Stimulated activated CD4-positive, alpha-beta T cell treated with anti-CD3 and anti-CD28 coated beads, Interleukin-1b, Interleukin-23, amount 100 ng/mL, for 1 hour (primary cell): ENCODE measurements at places on chromosomes 12 and 14.
A peak's percentile ranks its signal among the peaks of the same experiment; 100 is the strongest.

DNA sequence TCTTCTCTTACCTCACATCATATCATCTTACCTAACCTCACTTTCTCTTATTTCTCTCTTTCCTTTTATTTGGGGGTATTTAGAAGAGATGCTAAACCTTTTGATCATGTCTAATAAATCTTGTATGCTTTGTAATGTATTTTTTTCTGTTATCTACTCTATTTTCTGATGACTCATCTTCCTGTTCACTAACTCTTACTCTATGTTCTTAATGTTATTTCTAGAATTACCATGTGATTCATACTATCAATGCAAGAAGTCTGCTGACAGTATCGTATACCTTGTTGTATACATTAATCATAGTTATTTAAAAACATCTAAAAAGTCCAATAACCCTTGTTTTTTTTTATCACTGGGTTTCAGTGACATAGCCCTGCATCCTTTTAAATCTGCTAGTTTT is 62.3 kb downstream of the MGAT4C start:
- no peak for DNase-seq

- no peak for DNase-seq
Observed at GRCh38 chr12:6336079-6336888, 5.6 kb downstream of the TNFRSF1A start.

DNA sequence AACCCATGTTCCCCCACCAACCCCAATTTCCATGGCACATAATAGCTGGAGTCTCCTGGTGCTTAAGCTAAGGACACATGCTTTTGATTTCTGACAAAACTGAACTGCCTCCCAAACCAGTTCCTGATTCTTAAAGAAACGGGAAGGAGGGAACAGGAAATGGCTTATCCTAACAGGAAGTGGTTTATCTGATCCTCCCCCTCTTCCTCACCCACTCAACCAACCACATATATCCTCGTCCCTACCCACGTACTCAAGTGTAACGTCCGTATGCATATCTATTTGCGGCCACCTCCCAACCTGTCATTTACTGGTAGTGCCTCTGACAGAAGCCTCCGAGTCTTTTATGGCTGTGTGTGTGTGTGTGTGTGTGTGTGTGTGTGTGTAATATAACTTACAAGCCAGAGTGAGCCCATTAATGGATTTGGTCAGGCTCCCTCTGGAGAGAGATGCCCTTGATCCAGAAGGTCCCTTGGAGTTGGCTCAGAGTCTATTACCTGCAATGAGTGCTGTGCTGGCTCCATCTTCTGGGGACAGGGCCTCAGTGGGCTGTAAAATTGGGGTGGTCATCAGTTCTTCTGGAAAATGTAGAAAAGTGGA is 7.7 kb downstream of the DAZAP2 start:
- no peak for DNase-seq

DNA sequence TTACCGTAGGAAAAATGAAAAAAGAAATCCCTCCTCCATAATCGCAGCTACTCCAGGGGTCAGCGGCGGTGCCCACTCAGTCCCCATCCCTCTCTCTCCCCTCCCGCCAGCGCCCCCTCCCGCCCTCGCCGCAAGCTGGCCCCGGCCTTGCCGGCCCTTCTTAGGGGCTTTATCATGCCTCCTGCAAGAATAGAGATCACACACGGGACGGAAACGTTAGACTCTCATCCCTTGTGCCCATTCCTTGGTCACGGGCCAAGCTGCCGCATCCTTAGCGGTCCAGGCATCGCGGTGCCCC is 692 bp upstream of the COX14 start:
- DNase-seq, result no peak

GRCh38 chr12:57127726-57128518 is at the start of gene LRP1:
LRP1 (plus strand) TSS chr12:57128483; CDS start chr12:57128965, 482 bp downstream.
- peak; percentile 57 for DNase-seq

DNA sequence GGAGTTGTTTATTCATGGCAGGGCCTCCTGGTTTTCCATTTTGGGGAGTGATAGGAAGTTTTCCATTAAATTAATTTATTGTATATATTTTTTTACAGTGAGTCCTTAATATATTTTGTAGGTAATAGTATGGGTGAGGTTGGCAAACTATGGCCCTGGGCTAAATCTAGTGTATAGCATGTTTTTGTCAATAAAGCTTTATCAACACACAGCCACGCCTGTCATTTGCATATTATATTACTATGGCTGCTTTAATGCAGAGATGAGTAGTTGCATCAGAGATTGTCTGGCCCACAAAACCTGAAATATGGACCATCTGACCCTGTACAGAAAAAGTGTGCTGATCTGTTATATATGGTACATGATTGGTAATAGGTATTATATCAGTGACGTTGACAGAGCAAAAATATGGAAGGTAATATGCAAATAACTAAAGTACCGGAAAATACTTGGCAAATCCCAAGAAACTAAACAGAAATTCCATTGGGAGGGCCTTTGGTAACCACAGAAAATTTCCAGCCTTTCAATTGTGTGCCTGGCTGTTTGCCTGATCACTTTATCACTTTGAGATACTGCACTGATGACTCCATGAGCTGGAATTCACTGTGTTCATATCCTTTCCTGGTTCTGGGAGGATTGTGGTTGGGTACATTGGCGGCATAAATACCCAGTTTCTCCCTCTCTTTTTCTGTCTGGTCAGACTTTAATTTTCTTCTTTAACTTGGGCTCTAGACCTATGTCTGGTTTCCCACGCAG is 61.7 kb upstream of the RFLNA start:
- no peak for DNase-seq

DNA sequence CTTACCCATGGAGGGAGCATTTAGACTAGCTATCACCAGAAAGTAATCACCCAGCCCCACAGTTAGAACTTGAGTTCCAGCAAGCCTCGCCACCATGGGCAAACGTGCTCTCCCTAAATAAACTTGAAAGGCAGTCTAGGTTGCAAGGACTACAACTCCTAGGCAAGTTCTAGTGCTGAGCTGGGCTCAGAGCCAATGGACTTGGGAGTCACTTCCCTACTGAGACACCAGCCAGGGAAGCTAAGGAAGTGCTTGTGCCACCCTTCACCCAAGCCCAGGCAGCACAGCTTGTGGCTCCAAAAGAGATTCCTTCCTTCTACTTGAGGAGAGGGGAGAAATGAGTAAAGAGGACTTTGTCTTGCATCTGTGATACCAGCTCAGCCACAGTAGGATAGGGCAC is 57.9 kb downstream of the SLCO1A2 start:
- DNase-seq, result no peak

DNA sequence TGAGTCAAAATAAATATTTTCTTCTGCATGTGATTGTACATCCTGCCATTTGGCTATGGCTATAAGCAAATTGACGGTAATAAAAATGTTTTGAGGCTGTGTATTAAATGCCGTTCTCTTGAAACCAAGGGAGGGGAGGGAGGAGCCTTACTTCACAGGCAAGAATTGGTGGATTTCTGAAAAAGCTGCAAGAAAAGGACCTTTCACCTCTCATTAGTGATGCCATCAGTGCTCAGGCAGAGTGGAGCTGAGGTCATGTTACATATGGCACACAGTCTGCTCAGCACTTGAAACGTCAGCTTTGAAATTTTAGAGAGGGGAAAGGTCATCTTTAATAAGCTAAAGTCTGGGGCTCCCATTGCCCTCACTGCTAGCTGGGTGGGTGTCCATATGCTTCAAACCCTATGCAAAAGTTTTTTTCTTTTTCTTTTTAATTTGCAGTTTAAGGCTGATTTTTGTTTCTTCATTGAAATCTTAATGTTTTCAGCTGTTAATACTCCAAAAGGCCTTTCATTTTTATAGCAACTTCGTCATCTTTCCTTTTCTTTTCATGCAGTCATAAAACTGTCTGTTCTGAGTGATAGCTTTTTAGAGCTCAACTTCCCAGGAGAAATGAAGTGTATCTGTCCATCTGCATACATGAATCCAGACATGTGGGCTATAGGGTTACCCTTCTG is 9.8 kb upstream of the SIX1 start:
- no peak for DNase-seq

GRCh38 chr12:1309613-1310012 is 284.8 kb downstream of the FBXL14 start:
- no peak for DNase-seq

GRCh38 chr14:91367173-91368171 is 50.1 kb downstream of the CCDC88C start:
- DNase-seq, result no peak

DNA sequence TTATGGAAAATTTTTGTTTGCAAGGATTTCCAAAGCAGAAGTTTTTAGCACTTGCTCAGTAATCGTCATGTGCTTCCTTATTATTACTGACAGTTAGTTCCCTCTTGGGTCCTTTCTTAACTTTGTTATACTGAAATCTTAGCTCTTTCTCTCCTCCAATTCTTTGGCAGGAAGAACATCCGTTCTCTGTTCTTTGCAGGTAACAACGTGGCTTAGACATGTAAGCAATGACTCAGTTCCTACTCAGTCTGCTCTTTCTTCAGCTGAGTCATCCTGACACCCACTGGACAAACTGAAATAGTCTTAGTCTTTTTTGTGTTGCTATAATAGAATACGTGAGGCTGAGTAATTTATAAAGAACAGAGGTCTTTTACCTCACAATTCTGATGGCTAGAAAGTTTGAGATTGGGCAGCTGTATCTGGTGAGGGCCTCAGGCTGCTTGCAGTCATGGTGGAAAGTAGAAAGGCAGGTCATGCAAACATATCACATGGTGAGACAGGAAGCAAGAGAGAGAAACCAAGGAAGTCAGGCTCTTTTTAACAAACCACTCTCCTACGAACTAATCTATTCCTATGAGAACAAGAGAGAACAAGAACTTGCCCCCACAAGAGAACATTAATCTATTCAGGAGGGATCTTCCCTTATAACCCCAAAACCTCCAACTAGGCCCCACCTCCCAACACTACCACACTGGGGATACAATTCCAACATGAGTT is 49.2 kb downstream of the TESPA1 start:
- DNase-seq, result no peak

DNA sequence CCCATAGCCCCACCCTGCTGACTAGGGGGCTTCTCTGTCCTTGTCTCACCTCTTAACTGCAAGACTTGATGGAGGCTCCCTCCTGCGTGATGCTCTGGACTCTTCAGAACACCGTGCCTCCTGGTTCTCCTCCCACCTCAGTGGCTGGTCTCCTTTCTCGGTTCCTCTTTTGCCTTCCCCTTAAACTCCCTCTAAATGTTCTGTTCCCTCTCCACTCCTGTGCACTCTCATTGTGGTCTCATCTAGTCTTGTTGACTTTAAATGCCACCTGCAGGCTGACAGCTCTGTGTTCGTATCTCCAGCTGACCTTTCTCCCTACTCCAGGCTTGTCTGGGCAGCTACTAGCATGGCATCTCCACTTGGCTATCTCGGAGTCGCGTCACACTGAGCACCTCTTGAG is 28.3 kb downstream of the DYNC1H1 start:
- DNase-seq, result no peak

DNA sequence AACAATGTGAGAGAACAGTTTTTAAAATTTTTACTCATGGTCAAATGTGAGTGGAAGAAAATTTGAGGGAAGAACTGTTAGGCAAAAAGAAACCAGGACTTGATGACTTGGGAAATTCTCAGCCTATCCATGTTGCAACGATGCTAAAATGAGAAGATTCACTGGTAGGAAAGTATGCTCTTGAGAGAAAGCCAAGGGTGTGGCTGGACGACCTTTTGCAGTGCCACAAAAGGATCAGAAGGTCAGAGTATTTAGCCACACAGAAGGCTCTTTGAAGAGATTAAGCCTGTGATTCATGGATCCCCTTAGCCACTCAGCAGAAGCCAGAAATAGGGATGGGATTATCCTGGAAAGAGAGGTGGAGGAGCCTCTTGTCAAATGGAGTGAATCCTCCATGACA is 336.8 kb downstream of the LRIG3 start:
- DNase-seq, result no peak

- peak; percentile 32 for DNase-seq
Observed at GRCh38 chr12:54207539-54208294, 18.9 kb upstream of the SMUG1 start.

DNA sequence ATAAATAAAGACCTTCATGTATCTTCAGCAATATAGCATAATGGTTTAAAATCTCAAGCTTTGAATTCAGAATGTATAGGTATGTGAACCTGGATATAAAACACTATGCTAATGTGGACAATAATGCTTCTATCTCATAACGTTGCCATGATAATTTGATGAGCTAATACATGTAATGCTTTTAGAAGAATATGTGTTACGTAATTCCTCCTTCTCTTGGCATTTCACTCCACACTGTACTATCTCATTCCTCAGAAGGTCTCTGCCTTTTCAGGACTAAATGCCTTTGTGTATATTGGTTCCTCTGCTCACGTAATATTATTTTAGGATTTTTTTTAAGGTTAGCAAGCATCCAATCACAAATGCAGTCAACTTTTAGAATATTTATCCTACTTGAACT is 86.5 kb downstream of the FOXA1 start:
- DNase-seq, result no peak

GRCh38 chr12:119627019-119627643 is 33.6 kb downstream of the TMEM233 start:
- DNase-seq, result no peak

- no peak for DNase-seq
Observed at GRCh38 chr12:93484315-93484981, 17.1 kb downstream of the MRPL42 start.

GRCh38 chr14:102046337-102047278 is 40.2 kb downstream of the HSP90AA1 start:
- no peak for DNase-seq

DNA sequence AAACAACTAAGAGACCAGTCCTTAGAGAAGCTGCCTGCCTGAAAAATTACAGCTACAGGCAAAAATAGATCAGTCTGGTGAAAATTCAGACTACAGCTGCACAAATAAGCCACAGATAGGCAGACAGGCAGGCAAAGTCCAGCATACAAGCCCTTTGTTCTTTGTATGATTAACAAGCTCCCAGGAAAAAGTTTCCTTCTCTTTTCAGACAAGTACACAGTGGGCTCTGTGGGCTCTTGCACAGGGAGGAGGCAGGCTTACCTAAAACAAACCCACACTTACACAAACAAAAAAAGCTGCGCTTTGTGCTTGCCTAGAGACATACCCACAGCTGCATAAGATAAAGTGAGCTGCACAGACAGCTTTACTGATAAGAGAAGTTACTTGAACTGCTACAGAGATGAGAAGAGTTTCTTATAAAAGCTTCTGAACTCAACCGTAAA is 7.7 kb downstream of the OR6C68 start:
- no peak for DNase-seq

GRCh38 chr14:75711105-75711795 is 50.2 kb downstream of the TTLL5 start:
- DNase-seq, result no peak

DNA sequence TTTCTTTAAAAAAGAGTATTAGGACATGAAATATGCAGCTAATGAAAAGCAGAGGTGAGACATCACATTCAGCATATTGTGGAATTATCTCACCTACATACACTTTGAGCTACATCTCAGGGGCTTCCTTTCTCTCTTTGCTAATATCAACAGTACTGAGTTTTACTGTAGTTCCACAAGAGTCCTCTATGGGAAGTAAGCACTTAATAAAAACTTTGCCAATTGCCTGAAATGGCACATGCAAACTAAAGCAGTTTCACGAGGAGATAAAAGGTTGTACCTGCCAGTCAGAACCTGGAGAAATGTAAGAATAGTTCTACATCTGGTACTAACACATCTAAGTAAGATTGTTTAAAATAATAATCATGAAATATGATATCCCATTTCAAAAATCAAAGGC is 73.5 kb upstream of the GPHB5 start:
- DNase-seq, result no peak
